ENCODE measurements at places on chromosomes 6 and 20. TPM values are rescaled to one million over a fixed set of nuclear protein-coding genes. Genes with fewer than 3 reads are reported as not detected.

The FILIP1 gene
- total RNA-seq = 4.3 TPM

The MCCD1 gene
- total RNA-seq = not detected

The TRAPPC3L gene
- not detected for total RNA-seq

The MAK gene
- 0.16 TPM for total RNA-seq

The EHMT2 gene
- total RNA-seq = 37.5 TPM

The SSTR4 gene
- total RNA-seq = not detected

The BHLHE23 gene
- not detected for total RNA-seq

The PTPRA gene
- 96.0 TPM for total RNA-seq

The MACROD2 gene
- total RNA-seq = 8.8 TPM

The MATN4 gene
- total RNA-seq = not detected

The TCF15 gene
- 0.44 TPM for total RNA-seq

The RHAG gene
- total RNA-seq = not detected

The SLC52A3 gene
- total RNA-seq = 7.2 TPM

The PTCRA gene
- not detected for total RNA-seq

The GSTA3 gene
- not detected for total RNA-seq

The ULBP2 gene
- 0.88 TPM for total RNA-seq

The POPDC3 gene
- 0.98 TPM for total RNA-seq

The POLR1H gene
- total RNA-seq = 39.7 TPM

The TMEM151B gene
- total RNA-seq = not detected

The OR2B6 gene
- not detected for total RNA-seq

The SLC22A16 gene
- 2.9 TPM for total RNA-seq

The PACRG gene
- total RNA-seq = 4.6 TPM

The HLA-B gene
- 813 TPM for total RNA-seq

The IL17A gene
- not detected for total RNA-seq

The SMOC2 gene
- total RNA-seq = 67.2 TPM

The COX7A2 gene
- 204 TPM for total RNA-seq

The PTPRT gene
- 4.9 TPM for total RNA-seq

The NHLRC1 gene
- total RNA-seq = 3.2 TPM

The KHDRBS2 gene
- total RNA-seq = not detected

The SEL1L2 gene
- not detected for total RNA-seq

The CPNE5 gene
- total RNA-seq = 3.7 TPM

The C20orf202 gene
- total RNA-seq = 0.33 TPM

The MBOAT1 gene
- 26.2 TPM for total RNA-seq

The SALL4 gene
- total RNA-seq = 0.33 TPM

The SLC26A8 gene
- total RNA-seq = 0.29 TPM

The HLA-DPA1 gene
- 51.8 TPM for total RNA-seq

The ULBP3 gene
- total RNA-seq = 0.73 TPM

The TMEM170B gene
- 5.6 TPM for total RNA-seq

The VNN1 gene
- 2.6 TPM for total RNA-seq

The TMEM244 gene
- total RNA-seq = not detected

Data from breast epithelium (tissue), 4 donors.